ENCODE measurements at places on chromosomes 12 and 14. TPM values are rescaled to one million over a fixed set of nuclear protein-coding genes. Genes with fewer than 3 reads are reported as not detected.

GRCh38 chr12:9872162-9872561, 3.0 kb upstream of the CLEC2B start:
- H3K27ac ChIP-seq: no peak overlapping the region
- H3K4me1 ChIP-seq: no peaks in the 10 kb centered on the region
- H3K27me3 ChIP-seq: no peaks in the 10 kb centered on the region
- DNase-seq: no peak
- H3K4me3 ChIP-seq: no peak overlapping the region

- H3K4me3 ChIP-seq: no peak overlapping the region
- no peaks in the 10 kb centered on the region for H3K36me3 ChIP-seq
- H3K4me1 ChIP-seq: peaks cover 33% of the 10 kb centered on the region
- peak; percentile 54 for DNase-seq
- no peaks in the 10 kb centered on the region for H3K27me3 ChIP-seq
These were observed 6.5 kb downstream of the ZBTB1 start for GRCh38 chr14:64510825-64511671.

The GNB3 gene
- total RNA-seq: 0.21 TPM

DNA sequence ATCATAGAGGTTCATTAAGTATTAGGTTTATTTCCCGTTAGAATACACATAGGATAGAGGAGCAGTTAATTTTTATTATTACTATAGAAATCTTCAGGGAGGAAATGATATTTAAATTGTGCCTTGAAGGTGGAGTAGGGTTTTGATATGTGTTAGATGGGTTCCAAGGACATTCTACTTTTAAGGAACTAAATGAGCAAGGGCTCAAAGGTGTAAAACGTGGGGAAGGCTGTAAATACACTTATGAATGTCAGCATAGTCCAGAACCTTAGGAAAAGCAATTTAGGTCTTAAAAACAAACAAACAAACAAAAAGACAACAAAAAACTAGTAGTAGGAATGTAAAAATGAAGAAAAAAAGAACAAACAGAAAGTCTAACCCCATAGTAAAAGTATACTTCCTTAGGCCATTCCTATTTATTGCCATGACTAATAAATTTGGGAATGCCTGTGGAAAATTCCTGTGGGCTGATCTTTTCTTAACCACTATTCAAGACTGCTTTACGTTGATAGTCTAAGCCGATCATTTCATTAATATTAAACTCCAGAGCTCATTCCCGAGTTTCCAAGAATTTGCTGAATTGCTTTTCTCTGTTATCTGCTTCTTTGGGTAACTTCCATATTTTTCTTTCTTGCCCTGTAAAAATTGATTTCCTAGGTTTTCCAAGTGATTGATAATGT, 180.3 kb downstream of the RAD51B start:
- no peaks in the 10 kb centered on the region for H3K27me3 ChIP-seq
- no peaks in the 10 kb centered on the region for H3K36me3 ChIP-seq
- H3K4me1 ChIP-seq: peaks cover 18% of the 10 kb centered on the region
- peak overlapping the region; percentile 51 for H3K27ac ChIP-seq
- DNase-seq: peak; percentile 7
- no peak overlapping the region for H3K4me3 ChIP-seq

- no peaks in the 10 kb centered on the region for H3K27me3 ChIP-seq
- H3K36me3 ChIP-seq: no peaks in the 10 kb centered on the region
- H3K4me1 ChIP-seq: no peaks in the 10 kb centered on the region
- no peak overlapping the region for H3K27ac ChIP-seq
These were observed 6.7 kb downstream of the GPR132 start for GRCh38 chr14:105058521-105059034.

DNA sequence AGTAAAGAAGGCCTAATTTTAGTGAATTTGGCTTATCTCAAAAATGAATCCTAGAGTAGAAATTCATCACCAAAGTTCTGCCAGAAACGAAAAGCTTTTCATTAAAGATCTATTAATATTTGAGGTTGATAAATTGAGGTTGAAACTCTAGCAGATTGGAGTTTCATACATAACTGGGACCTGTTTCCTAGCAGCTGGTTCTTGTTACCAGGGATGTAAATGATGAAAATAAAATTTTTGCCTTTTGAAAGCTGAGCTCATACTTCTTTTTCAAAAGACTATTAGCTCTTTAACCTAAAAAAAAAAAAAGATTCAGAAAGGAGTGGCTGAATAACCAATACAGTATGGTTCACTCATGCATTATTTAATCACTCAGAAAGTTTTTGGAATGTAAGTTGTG, 98.3 kb downstream of the PTGER2 start:
- no peaks in the 10 kb centered on the region for H3K27me3 ChIP-seq
- no peak overlapping the region for H3K27ac ChIP-seq
- H3K36me3 ChIP-seq: no peaks in the 10 kb centered on the region
- H3K4me3 ChIP-seq: no peak overlapping the region
- no peak for DNase-seq

The KLHDC1 gene
- 1.3 TPM for total RNA-seq

The TPH2 gene
- total RNA-seq: not detected

The AGAP2 gene
- total RNA-seq: 0.49 TPM

The AMN gene
- 0.44 TPM for total RNA-seq

DNA sequence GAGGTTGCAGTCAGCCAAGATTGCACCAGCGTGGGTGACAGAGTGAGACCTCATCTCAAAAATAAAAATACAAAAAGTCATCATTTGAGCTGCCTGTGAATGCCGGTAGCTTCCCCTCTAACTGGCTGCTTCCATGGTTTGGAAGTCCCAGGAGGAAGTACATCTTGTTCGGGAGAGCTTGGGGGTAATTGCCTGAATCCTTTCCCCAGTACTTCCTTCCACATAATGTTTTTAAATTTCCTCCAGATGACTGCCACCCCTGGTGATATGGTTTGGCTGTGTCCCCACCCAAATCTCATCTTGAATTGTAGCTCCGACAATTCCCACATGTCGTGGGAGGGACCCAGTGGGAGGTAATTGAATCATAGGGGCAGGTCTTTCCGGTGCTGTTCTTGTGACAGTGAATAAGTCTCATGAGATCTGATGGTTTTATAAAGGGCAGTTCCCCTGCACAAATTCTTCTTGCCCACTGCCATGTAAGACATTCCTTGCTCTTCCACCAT, 87.2 kb downstream of the SPRING1 start:
- H3K27ac ChIP-seq: no peak overlapping the region
- no peaks in the 10 kb centered on the region for H3K36me3 ChIP-seq
- no peaks in the 10 kb centered on the region for H3K4me1 ChIP-seq
- no peak for DNase-seq
- H3K27me3 ChIP-seq: no peaks in the 10 kb centered on the region

The CCDC196 gene
- total RNA-seq: not detected

The CNTN1 gene
- not detected for total RNA-seq

- no peak for DNase-seq
- no peak overlapping the region for H3K27ac ChIP-seq
- H3K36me3 ChIP-seq: no peaks in the 10 kb centered on the region
- no peak overlapping the region for H3K4me3 ChIP-seq
These were observed 121.6 kb downstream of the MGAT4C start for GRCh38 chr12:86134561-86134960.

The DIO3 gene
- total RNA-seq: 4.4 TPM

Data from Panc1 (cell line).